Activated T-cell treated with anti-CD3 and anti-CD28 coated beads for 1 hour (primary cell): ENCODE measurements at places on chromosomes 7 and 10.
A peak's percentile ranks its signal among the peaks of the same experiment; 100 is the strongest.

GRCh38 chr10:80945264-80945880 lies 407.7 kb downstream of the SH2D4B start:
- no peak for DNase-seq

GRCh38 chr7:158821171-158822031 lies 7.9 kb downstream of the ESYT2 start:
- no peak for DNase-seq

DNA sequence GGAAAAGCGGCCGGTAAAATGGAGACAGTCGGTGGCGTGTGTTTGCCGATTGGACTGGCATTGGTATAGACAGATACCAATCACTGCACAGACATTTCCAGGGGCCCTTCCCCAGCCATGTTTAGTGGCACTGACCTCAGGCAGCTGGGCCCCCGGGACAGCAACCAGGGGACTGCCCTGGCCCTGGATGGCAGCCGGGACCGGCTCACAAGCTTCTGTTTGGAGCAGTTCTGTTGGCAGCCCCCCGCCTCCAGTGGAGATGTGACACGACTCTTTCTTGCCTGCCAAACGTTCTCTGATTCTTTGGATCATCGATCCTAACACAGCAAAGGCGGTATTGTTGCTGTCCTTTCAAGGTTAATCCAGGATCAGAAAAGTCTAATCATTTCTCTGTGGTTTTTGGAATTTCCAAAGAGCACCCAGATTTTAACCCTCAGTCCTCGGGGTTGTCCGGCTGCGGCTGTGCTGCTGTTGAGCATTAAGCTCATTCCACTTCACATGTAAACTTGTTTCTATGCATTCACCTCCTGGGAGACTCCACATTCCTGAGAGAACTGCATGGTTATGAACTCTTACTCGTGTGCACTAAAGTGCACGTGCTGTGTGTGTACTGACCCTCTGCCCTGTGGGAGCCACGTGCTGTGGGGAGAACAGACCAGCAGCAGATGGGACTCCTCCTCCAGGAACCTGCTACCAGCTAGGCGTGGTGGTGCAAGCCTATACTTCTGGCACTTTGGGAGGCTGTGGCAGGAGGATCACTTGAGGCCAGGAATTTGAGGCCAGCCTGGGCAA lies 46.0 kb downstream of the FOXK1 start:
- DNase-seq: no peak

- DNase-seq: no peak
Observed at GRCh38 chr10:25766213-25766612, 167.8 kb upstream of the MYO3A start.

- DNase-seq: no peak
Observed at GRCh38 chr10:127470911-127471310, 78.2 kb upstream of the NPS start.

GRCh38 chr10:88205842-88206446 lies 342.5 kb downstream of the PTEN start:
- no peak for DNase-seq

DNA sequence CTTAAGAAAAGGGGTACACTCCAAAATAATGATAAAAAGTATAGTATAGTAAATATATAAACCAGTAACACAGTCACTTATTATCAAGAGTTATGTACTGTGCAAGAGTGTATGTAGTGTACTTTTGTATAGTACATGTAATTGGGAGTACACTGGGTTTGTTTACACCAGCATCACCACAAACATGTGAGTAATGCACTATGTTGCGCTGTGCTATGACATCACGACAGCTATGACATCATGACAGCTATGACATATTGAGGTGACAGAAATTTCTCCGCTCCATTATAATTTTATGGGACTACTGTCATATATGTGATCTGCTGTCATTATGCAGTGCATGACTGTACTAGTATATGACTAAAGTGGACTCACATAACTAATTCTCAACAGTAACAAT lies 84.6 kb downstream of the KMT2C start:
- no peak for DNase-seq

DNA sequence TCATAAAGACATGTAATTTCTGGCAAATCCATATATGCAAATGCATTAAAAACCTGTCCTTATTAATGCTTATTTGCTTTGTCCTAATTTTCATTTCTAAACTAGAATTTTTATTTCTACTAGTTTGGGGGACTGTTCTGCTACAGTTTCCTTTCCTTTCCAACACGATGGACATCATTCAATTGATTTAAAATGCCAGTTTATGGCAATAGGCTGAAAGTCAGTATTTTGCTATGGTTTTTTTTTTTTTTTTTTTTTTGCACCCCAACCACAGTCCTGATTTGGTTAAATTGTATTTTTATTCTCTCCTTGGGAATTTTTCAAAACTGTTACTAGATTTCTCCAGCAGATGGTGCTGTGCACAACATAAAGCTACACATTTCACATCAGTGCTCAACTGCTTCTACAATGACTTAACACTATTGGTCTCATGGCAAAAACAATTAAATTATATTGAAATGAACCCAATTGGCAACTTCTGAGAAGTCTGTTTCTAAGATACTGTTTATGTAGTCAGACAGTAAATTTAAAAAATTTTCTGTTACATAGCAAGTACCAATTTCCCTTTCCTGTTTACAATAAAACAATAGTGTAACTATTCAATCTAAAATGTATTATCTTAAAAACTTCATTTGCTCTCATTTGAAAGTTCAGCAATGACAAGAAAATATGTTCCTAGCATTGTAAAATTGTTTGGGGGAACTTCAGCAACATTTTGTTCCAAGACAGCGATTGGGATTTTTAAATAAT lies 193.8 kb upstream of the CCDC6 start:
- DNase-seq: no peak

GRCh38 chr10:110226543-110226925 lies 19.1 kb downstream of the MXI1 start:
- DNase-seq: peak; percentile 83

DNA sequence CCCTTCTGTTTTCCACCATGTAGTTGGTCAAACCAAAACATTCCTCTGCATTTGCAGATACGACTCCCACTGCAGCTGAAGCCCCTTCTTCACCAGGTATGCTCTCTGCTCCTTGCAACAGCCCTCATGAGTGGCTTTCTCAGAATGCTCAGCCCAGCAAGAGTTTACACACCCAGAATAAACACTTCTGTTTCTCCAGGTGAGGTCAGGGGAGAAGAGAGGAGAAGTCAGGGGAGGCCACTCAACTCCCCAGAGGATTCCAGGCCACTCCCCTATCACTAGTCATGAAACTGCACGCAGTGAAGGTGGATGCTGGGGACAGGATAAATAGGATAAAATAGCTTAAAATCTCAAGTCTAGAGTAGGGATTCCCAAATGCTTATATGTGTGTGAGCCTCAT lies 31.2 kb downstream of the CUZD1 start:
- DNase-seq: no peak

- DNase-seq: no peak
Observed at GRCh38 chr7:91533996-91534395, 269.8 kb downstream of the FZD1 start.

DNA sequence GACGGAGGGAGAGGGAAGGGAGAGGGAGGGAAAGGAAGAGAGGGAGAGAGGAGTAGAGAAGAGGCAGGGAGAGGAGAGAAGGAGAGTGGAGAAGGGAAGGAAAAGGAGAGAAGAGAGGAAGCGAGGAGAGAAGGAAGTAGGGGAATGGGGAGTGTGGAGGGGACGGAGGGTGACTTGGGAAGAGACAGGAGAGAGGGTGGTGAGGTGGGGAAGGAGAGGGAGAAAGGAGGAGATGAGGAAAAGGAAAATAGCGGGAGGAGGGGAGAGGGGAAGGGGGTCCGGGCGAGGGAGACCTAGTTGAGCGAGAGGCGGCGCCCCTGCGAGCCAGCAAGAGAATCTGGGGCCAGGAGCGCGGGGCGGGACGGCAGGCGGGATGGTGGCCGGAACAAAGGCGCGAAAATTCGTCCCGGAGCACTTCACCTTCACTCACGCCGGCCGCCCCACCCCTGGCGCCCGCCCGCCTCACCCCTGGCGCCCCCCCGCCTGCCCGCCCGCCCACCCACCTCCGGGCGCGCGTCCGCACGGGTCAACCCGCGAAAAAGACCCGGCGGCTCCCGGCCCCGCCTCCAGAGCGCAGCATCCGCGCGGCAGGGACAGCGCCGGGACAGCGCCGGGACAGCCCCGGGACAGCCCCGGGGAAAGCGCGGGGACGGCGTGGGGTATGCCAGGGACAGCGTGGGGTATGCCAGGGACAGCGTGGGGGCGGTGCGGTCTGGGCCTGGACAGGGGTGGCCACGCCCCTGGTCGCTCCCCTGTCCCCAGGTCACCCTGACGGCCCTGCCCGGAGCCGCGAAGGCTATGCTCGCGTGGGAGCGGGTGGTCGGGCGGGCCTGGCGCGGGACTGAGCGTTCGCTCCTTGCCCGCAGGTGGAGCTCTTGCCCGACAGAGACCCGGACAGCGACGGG lies 4.2 kb downstream of the VSTM2A start:
- DNase-seq: no peak

GRCh38 chr10:49356181-49356580 lies 39.7 kb downstream of the DRGX start:
- DNase-seq: no peak

DNA sequence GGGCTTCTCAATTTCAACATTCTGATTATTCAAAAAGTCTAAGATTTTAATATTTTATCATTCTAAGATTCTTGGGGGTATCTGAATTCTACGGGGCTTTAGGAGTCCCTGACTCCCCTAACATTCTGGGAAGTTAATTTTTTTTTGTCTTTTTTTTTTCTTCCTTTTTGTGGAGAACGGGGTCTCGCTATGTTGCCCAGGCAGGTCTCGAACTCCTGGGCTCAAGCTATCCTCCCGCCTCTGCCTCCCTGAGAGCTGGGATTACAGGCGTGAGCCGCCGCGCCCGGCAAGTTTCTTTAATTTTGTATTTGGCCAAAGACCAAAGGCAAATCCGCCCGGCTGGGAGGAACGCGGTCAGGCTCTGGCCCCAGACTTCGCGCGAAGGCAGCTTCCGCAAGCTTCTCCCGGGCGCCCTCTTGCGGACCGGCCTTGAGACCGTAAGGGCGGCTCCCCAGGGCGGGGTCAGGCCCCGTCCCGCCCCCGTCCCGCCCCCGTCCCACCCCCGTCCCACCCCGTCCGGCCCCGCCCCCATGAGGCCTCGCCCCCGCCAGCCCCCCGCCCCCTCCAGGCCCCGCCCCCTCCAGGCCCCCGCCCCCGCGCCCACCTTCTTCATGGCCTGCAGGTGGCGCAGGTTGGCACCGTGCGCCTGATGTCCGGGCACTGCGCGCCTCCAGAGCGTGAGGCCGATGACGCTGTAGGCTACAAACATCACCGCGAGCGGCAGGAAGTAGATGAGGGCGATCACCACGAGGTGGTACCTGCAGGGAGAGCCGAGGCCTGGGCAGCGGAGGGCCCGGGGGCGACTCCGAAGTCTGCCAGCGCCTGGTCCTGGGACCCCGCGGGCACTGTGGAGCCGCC lies 8.2 kb downstream of the TACR2 start:
- DNase-seq: peak; percentile 86

DNA sequence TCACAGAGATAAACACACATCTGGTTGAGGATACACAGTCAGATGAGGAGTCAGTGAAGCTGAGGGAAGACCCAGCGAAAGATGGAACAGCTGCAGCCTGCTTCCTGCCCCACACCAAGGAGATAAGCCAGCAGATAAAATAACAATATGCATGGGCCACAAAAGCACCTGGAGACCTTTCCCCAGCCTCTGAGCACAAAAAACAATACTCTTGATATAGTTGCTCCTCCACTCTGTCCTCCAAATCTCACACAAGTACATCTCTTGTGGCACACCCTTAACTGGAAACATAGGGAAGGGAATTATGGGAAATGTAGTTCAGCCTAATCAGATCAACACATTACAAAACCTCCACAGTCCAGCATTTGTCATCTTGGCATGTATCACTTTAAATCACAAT lies 9.7 kb upstream of the FHIP2A start:
- no peak for DNase-seq

GRCh38 chr7:155996718-155997280 lies 184.5 kb upstream of the SHH start:
- no peak for DNase-seq

DNA sequence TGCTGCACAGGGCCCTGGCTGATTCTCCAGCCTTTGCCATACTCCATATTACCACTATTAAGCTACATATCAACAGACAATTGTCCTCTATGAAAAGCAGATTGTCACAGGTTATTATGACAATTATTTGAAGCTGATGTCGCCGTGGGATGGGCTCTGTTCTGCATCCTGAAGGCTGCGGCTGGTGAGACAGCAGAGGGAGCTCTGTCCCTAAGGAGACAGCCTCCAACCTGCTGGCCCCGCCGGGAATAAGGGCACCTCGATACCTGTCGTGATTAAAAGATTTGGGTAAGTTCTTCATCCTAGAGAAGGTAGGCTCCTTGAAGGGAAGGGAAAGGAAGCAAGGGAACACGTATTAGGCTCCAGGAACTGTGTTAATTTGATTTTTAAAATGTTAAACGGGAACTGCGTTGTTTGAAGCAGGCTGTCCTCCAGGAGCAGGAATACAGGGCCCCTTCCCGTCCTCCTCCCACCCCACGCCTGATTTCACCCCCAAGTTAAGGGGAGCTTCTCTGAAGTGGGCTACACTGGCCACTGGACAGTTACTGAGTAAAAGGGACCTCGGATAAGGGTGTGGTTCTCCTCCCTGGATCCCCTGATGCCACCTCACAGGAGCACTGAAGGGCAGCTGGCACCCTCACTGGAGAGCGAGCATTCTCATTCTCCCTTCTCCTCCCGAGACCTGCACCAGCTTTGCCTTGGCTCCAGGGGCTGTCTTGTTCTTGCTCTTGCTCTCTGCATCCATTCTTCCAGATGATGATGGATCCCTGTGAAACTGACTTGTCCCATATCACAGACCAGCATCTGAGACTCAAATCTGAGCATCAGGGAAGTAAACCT lies 11.8 kb upstream of the TIAL1 start:
- peak; percentile 7 for DNase-seq

DNA sequence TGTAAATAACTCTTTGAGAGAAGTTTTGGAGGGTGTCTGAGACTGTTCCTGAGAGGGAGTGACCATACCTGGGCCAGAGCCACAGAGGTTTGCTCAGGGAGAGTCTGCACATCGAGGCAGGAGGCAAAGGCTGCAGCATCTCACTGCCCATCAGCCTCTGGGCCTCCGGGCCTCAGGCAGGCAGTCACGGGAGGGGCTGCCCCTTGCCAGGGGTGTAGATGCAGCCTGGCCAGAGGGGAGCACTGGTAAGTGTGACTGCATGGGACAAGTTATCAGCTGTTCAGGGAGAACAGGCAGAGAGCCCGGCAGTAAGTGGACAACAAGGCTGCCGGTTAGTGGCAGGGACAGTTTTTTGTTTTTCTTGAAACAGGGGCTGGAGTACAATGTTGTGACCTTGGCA lies 55.9 kb downstream of the ZNF467 start:
- DNase-seq: no peak

DNA sequence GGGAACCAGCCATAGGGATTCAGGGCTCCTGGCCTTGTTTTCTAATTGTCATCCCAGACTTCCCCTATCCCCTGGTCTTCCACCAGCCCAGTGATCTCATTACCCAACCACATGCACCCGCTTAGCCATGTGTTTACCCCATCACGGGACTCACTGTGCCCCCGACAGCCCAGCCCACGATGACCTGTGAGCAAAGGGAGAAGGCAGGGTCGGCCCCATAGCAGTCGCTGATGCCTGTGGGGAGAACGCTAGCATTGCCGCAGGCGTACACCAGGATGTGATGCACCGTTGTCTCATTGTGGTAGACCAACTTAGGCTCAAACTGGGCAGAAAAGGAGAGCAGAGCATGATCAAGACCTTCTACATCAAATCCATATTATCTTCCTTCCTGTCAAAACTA lies 14.0 kb downstream of the PRSS58 start:
- no peak for DNase-seq

GRCh38 chr7:32034052-32034451 lies 36.2 kb downstream of the PDE1C start:
- DNase-seq: no peak

- DNase-seq: no peak
Observed at GRCh38 chr10:51743146-51743545, 43.8 kb upstream of the CSTF2T start.

GRCh38 chr10:88999625-89000024 lies 9.0 kb downstream of the FAS start:
- DNase-seq: no peak
